ENCODE measurements at places on chromosomes 11 and 22.

GRCh38 chr11:31646216-31646615, 136.6 kb downstream of the ELP4 start:
- DNase-seq, result no peak

- peak; percentile 2 for DNase-seq
Measured at GRCh38 chr11:18633256-18634139, 644 bp downstream of the SPTY2D1 start.

DNA sequence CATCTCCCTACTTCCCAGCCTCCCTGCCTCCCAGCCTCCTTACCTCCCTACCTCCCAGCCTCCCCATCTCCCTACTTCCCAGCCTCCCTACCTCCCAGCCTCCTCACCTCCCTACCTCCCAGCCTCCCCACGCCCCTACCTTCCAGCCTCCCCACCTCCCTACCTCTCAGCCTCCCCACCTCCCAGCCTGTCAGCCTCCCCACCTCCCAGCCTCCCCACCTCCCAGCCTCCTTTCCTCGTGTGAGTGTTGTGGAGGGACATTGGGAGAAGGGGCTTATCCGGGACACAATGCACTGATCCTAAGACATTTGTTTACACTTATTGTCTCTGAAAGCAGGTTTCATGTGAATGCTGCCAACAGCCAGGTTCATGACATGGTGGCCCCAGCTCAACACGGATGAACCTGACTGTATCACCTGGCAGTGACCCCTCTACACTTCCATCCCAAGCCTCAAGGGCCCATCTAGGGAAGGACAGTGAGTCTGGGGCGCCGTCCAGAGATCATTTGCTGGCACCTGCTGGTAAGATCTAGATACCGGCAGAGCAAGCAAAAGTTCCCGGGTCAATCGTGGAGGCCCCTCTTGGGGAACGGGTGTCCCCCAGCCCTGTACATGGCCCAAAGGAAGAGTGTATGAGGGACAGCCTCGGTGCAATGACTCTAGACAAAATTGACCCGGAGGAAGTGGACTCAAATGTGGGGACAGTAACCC, 34.5 kb upstream of the TH start:
- no peak for DNase-seq

GRCh38 chr11:47408598-47409439, 429 bp downstream of the SLC39A13 start:
- DNase-seq, result no peak

DNA sequence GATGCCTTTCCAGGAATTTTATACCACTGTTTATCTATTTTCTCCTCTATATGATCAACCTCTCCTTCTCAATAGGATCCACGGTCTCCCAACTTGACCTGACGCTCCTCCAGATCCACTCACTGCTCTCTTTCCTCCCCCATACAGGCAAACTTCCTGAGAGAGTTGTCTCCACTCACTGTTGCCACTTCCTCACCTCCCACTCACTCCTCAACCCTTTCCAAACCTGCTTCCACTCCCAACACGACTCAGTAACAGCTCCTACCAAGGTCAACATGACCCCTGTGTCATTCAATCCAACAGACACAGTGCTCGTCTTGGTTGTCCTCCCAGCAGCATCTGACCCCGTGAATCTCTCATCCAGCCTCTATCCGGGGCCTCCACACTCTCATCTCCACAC, 3.1 kb downstream of the APBB1 start:
- DNase-seq, result no peak

DNA sequence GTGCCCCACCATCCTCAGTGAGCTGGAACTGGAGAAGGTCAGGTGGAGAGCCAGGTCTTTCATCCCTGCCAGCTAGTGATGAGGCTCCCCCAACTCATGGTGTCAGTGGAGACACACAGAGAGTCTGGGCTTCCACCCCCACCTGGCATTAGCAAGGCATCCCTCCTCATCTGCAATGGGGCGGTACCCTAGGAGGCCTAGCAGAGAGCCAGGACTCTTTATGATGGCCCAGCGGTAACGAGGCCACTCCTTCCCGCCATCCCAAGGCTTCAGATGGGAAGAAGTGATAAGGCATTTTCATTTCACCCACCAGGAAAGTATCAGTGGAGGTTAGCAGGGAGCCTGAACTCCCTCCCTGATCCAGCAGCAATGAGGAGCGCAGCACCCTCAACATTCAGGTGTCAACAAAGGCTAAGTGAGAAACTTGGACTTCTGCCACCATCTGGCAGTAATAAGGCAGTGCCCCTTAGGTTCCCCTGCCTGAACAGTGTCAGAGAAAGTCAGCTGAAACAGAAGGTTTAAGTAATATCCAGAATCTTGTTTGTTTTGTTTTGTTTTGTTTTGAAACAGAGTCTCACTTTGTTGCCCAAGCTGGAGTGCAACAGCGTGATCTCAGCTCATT, 40.5 kb upstream of the FBLN1 start:
- no peak for DNase-seq

- no peak for DNase-seq
Measured at GRCh38 chr11:82718821-82719220, 14.8 kb downstream of the FAM181B start.

DNA sequence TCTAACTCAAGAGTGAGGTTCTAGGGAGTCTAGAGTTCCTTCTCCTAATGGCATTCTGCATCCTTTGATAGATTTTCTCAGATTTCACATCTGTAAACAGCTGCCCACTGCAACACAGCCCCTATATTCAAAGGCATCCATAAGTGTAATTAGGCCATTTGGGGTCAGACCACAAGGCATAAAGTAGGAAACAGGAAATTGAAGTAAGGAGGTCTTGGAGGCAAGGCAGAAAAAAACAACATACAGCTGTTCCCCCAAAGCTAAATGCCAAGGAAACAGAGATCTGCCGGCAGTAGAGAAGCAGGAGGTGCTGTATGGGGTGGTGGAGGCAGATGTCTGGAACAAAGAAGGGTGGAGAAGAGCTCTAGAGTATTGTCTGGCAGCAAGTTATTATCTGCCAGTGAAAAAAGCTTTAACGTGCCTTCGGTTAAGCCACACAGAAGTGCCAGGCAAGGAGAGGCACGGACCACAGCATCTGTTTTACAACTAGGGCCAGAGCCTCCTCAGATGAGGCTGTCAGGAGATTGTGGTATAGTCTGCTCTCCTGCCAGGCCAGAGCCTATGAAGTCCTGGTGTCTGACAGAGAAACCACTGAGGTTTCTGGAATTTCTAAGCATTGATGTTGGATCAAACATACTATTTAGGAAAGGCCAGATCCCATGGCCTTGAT, 100.2 kb upstream of the CHRM4 start:
- no peak for DNase-seq

- no peak for DNase-seq
Measured at GRCh38 chr11:117271208-117271607, 19.9 kb upstream of the BACE1-AS start.

- DNase-seq, result peak; percentile 97
Measured at GRCh38 chr11:75428281-75428724, 4.7 kb downstream of the KLHL35 start.

DNA sequence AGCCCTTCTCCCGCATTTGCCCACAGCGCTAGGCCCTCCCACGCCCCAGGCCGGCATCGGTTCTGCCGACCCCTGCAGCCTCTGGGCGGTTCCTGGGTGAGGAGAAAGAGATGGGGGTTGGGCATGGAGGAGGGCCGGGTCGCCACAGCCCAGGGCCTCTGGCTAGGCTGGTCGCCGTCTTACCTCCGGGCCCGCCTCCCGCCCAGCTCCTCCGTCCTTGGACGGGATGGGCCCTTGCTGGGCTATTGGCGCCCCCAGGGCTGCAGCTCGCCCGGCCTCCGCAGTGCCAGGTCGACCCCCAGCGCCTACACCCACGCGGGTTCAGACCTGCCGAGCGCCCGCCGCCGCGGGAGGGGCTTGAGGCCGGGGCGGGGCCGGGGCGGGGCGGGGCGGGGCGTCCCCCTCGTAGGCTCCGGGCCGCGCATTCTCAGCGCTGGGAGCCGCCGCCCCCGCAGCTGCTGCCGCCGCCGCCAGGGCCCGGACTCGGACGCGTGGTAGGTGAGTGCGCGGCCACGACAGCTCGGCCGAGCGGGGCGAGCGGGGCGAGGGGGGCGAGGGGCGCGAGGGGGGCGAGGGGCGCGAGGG, at the start of gene CD151:
Gene CD151, plus strand, starts transcription at position 424 of the 585 bp plus-strand sequence. CDS start 3,118 bp downstream, outside the sequence.
- DNase-seq, result no peak

DNA sequence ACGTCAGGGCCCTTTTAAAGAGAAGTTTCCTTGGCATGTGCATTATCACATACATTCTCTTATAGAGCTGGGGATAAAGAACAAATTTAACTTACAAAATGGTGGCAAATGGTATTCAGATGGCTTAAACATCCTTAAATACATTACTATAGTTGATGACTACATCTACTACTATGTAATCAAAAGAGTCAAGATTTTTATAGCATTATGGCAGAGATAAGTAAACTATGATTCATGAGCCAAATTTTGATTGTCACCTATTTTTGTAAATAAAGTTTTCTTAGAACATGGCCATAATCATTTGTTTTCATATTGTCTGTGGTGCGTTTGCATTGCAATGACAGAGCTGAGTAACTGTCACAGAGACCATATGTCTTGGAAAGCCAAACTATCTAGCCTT, 1188.6 kb upstream of the TENM4 start:
- no peak for DNase-seq

DNA sequence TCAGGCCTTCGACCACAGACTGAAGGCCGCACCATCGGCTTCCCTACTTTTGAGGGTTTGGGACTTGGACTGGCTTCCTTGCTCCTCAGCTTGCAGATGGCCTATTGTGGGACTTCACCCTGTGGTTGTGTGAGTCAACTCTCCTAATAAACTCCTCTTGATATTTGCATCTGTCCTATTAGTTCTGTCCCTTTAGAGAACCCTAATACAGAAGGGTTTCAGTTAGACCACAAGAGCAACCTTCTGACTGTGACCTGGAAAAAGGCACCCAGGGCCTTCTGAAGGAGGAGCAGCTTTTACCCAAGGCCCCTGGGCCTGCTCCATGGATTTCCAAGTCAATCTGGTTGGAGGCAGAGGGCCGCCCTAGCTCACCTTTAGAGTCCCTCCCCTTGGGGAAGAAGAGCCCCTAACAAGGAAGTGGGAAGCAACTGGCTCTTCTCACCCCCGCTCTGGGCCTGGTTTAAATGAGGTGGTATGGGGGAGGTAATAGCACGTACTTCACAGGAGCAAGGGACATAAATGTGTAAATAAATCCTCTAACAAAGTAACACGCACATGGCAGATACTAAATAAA, 11.2 kb upstream of the CHST1 start:
- no peak for DNase-seq

GRCh38 chr22:29503811-29504372, 23.9 kb downstream of the NEFH start:
- no peak for DNase-seq

GRCh38 chr22:22161924-22162851, 82.4 kb upstream of the VPREB1 start:
- no peak for DNase-seq

GRCh38 chr22:29762263-29762662, 4.5 kb downstream of the ZMAT5 start:
- peak; percentile 61 for DNase-seq

DNA sequence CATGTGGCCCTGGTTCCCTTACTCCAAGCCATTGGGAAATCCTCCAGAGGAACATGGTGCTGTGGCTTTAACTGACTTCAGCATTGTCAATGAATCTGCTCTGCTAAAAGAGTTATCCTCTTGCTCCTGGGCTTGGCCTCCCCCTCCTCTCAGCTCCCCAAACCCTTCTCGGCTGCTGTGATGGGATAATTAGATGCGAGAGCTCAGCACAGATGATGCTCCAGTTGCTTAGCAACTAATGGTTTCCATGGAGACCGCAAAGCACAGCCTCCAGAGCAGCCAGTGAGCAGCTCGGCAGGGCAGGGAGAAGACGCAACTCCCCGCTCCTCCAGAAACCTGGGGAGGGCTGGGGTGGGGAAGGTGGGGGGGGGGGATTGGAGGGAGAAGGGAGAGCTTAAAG, 2.8 kb upstream of the UPK2 start:
- peak; percentile 33 for DNase-seq

- DNase-seq, result no peak
Measured at GRCh38 chr11:133661846-133662245, 129.5 kb upstream of the OPCML start.

GRCh38 chr11:69091638-69092165, 43.0 kb downstream of the TPCN2 start:
- no peak for DNase-seq

GRCh38 chr11:69471729-69472540, 9.5 kb upstream of the LINC01488 start:
- no peak for DNase-seq

- DNase-seq, result no peak
Measured at GRCh38 chr22:40414838-40415505, 44.6 kb downstream of the SGSM3 start.

DNA sequence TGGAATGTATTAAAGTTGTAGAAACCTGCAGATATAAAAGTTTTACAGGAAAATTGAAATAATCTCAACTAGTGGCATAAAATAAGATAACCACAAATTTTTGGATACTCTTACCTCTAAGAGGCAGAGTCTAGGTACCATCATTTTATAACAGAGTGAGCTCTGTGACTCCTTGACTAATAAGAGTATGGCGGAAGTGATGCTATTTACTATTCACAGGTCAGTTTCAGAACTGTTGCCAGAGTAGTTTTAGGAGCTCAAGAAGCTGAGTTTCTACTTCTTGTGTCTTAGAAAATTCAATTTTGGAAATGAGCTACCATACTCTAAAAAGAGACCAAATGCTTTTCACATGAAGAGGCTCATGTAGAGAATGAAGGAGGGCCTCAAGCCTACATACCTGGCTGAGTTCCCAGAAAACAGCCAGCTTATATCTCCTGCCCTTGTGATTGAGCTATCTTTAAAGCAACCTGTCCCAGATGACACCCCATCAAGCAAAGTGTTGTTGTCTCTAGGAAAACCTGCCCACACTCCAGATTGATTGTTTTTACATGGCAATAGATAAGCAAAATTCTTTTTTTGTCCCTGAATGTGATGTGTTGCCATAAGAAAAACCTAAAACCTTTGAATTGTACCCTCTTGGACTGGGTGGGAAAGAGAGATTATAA, 712.8 kb upstream of the CNTN5 start:
- no peak for DNase-seq

GRCh38 chr11:69297787-69298266, 3.9 kb downstream of the MYEOV start:
- no peak for DNase-seq

GRCh38 chr11:111344032-111344431, 35.0 kb downstream of the POU2AF1 start:
- no peak for DNase-seq

GRCh38 chr11:125626288-125626950, 1.5 kb downstream of the CHEK1 start:
- no peak for DNase-seq

- no peak for DNase-seq
Measured at GRCh38 chr22:23925020-23925606, 30.9 kb downstream of the MIF start.

GRCh38 chr11:65497141-65498041, 1.5 kb upstream of the MALAT1 start:
- peak; percentile 97 for DNase-seq

DNA sequence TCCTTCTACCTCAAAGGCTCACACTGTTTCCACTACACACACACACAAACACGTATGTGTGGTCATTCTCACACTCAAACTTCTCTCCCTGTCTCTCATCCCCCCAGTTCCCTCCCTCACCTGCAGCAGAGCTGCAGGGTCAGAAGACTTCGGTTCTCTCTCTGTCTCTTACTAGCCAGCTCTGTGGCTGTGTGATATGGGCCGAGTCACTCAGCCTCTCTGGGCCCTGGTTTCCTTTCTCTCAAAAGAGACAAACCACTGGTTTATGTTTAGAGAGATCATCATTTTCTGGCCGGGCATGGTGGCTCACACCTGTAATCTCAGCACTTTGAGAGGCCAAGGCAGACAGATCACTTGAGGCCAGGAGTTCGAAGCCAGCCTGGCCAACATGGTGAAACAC, 21.1 kb downstream of the TSPAN18 start:
- DNase-seq, result no peak
